ENCODE measurements at places on chromosomes 11 and 22.

DNA sequence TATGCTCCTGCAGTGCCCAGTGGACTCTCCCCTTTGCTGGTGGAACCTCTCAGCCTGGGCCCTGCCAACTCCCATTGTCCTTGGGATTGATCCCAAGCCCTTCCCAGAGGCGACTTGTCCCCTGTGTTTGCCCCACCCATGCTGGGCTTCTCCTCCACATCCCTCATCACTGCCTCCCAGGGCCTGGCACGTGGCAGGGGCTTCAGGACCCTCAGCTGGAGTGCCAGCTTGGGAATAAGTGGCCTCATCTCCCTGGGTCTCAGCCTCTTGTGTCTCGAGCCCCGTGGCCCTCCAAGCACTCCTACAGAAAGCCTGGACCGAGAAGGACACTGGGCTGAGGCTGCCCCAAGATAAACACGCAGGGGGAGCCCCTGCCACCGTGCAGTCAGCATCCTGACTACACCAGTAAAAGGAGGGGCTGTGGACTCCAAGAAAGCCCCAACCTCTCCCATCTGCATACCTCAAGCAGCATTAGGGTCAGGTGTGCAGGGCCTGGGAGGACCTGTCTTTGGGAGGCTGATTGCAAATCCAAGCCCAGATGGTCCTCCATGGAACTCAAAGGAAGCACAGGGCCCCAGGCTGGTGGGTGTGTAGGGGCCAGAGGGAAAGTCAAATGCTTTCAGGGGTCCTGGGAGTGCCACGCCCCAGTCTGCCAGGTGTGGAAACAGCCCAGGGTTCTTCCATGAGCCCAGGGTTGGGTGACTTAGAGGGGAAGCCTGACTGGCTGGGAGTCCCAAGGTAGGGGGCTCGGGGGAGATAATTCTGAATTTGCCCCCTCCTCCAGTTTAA is 9.5 kb upstream of the GNAZ start:
- DNase-seq = peak; percentile 31

DNA sequence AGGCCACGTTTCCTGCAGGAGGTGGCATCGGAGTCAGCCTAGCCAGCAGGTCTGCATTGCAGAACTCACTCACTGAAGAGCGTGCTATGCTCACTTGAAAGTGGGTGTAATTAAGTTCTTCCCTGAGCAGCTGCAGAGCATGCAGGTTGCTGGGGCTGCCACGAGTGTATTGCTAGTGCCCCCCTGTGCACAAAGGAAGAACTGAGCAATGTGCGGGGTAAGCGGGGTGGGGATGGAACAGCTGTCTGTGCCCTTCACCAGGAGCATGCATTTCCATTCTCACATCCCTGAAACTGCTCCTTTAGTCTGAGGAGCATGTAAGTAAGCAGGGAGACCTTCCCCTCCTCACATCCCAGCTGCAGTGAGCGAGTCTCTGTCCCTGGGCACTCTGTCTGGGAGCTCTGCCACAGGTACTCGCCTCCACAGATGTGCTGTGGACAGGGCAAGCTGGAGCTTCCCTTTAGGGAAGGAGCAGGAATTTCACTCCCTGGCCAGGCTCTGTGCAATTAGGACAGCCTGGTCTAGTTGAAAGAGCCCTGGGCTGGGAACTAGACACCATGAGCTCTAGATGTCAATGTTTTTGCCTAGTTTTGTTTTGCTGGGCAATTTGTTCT is 1031.8 kb downstream of the NTM start:
- DNase-seq = no peak

GRCh38 chr11:92826603-92827002 is 142.8 kb upstream of the MTNR1B start:
- DNase-seq = no peak

- DNase-seq = no peak
These were observed 53.3 kb downstream of the SCN3B start for GRCh38 chr11:123601136-123601535.

DNA sequence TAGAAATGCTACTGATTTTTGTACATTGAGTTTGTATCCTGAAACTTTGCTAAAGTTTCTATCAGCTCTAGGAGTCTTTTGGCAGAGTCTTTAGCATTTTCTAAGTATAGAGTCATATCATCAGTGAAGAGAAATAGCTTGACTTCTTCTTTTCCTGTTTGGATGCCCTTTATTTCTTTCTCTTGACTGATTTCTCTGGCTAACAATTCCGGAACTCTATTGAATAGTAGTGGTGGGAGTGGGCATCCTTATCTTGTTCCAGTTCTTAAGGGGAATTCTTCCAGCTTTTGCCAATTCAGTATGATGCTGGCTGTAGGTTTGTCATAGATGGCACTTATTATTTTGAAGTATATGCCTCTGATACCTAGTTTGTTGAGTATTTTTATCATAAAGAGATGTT is 197.7 kb downstream of the AASDHPPT start:
- DNase-seq = no peak

- no peak for DNase-seq
These were observed 77.5 kb downstream of the BLID start for GRCh38 chr11:122038543-122038942.

- DNase-seq = no peak
These were observed 201.1 kb downstream of the DBX1 start for GRCh38 chr11:19959210-19959609.

DNA sequence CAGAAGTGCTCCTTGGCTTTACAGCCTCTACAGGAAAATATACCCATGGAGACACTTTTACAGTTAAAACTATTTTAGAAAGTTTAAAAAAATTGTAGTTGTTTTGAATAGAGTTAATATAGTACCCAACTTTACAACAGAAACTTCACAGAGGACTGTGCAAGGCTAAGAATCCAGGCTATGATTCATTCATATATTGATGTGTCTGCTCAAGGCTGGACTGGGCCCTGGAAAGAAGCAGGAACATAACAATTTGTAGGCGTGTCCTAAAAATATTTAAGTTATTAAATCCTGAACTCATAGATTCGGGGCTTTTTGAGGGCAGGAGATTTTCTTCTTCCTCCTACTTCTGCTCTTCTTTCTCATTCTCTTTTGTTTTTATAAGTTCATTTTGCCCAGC is 291.5 kb upstream of the CCDC179 start:
- no peak for DNase-seq

GRCh38 chr22:44146088-44146861 is 34.5 kb upstream of the PARVG start:
- DNase-seq = no peak

GRCh38 chr11:44711113-44711786 is 15.5 kb upstream of the TSPAN18 start:
- DNase-seq = no peak

DNA sequence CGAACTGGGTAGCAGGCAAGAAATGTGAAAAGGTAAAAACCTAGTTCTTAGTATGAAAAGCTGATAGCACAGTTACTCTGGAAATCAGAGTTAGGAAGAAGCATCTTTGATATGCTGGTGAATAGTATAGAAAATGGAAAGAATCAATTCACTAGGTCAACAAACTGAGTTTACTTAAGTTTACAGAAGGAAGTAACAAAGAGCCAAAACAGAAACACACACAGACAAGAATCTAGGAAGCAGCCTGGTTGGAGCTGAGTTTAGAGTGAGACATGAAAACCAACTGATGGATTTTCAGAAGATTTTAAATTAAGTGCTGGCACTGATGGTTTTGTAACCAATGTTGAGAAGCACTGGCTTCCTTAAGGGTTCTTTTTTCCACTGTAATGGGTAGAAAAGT is 296.3 kb downstream of the CADM1 start:
- no peak for DNase-seq

DNA sequence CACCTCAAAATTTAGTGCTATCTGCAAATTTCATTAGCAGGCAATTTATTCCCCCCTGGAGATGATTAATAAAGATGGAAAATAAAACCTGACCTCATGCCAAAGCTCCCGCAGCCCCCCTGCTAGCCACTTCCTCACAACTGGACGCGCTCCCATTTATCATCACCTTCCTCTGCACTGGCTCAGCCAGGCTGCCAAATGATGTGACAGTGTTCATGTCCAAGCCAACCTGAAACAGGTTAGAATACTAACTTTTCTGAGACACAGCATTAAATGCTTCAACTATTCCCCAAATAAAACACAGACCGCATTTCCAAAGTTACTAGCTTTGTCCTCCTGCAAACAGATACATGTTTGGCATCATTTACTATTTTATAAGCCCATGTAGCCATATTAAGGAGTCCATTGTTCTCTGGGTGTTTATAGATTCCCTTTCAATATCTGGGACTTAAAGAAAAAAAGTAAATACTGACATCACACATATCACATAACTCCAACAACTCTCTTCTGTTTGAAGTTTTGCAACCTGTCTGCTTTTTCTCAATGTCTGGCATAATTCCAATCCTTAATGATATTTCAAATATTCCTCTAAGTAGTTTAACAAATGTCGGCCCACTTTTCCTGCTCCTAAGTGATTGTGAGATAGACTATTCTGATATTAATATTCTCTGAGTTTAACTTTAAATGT is 829.7 kb upstream of the FAT3 start:
- DNase-seq = no peak

- DNase-seq = no peak
These were observed 301.3 kb upstream of the TENM4 start for GRCh38 chr11:79742176-79742575.

- DNase-seq = no peak
These were observed 592.6 kb downstream of the ETS1 start for GRCh38 chr11:127994736-127995135.

- DNase-seq = no peak
These were observed 26.8 kb downstream of the PGM2L1 start for GRCh38 chr11:74371269-74372052.

GRCh38 chr11:11000579-11001283 is 142.9 kb upstream of the ZBED5 start:
- no peak for DNase-seq

DNA sequence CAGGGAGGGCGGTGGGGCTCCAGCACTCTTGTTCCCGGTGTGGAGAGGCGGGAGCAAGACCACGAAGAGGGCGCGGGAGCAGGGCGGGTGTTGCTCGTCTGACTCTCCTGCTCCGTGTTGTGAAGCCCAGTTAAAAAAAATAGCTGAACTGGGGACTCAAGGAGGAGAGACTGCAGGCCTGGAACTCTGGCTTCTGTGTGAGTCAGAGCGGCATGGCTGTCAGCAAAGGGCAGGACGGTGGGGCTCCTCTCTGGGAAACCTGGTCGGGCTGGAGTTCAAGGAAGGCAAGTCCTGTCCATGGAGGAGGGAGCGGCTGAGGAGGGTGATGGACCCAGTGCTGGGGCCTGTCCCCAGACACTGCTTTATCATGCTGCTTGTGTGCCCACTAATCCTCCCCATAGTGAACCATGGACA is 152.3 kb downstream of the FEZ1 start:
- DNase-seq = no peak

All from RWPE2 (cell line).